ENCODE measurements at places on chromosomes 16 and 17.

GRCh38 chr16:79765901-79766394 is 165.4 kb upstream of the MAF start:
- no peak for DNase-seq

GRCh38 chr16:58836427-58836826 is 102.3 kb upstream of the GOT2 start:
- no peak for DNase-seq

GRCh38 chr17:4980644-4981216 is 6.7 kb downstream of the CAMTA2 start:
- peak; percentile 57 for DNase-seq

DNA sequence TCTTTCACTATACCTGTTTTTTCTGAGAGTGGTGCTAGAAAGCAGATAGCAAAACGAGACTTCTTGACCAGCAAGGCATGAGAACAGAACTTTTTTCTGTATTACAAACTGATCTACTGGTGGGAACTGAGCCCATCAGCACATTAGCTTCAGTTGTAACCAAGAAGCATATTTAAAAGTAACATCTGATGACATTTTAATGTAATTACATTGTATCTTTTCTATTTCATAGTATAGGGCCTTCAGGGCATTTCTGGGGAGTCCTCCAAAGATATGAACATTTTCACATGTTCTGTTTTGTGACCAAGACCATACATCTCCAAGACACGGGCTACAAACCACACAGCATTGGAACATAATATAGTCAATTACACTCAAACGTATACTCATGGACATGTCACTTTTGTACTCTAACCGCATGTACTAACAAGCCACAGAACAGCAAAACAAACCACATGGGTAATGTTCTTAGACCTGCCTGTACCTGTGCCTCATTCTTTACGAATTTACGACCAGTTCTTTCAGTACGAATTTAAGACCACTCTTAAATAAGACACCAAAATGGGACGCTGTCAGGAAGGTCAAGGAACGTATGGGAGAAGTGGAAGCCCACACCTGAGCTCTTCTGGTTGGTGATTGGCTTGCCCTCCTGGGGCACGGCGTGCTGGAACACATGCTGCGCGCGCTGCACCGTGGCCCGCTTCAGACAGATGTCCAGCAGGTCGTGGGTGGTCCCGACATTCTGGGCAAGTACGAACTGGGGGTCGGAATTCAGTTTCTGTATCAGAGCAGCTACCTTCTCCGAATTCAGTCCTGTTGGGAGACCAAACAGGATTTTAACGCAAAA is 825 bp downstream of the BLMH start:
- peak; percentile 30 for DNase-seq

DNA sequence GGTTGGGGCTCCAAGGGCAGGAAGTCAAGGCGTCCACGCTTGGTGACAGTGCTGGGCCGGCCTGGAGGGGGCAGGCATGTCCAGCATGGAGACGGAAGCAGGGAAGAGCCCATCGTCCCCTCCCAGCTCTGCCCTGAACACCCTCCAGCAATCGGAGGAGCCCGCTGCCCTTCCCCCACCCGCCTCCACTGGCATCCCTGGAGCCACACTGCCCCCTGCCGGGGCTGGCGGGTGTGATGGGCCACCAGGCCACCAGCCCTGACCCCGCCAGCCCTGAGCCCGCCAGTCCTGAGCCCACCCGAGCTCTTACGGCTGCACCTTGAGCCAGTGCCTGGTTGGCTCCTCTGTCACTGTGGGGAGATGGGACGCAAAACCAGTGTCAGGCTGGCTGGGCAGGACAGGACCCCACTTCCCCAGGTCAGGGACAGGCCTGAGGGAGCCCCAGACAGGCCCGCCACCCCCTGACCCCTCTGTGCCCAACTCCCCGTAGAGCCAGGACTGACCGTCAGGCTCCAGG is 4.1 kb upstream of the CDH15 start:
- DNase-seq: peak; percentile 92

DNA sequence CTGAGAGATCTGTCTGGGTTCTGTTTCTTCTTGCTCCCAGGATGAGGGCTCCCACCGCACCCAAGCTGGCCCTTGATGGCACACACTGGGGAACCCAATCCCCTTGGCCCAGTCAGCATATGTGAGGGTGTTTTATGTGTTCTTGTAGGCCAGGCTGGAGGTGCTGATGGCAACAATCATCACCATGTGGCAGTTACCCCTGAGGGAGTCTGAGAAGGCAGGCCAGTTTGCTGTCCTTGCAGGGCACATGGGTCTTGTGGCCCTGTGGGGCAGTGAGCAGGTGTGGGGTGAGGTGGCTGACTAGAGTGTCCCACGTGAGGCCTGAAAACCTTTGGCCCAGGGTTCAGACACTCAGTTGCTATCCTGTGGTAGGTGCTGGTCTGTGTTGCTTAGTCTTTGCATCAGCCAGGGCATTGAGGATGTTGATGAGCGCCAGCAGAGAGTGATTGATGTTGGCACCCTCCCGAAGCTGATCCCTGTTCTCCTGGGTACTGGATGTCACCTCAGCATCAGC is 2183.0 kb downstream of the TP53TG3F start:
- DNase-seq: no peak

- DNase-seq: no peak
These were observed 1.0 kb downstream of the ANTKMT start for GRCh38 chr16:721765-722540.

DNA sequence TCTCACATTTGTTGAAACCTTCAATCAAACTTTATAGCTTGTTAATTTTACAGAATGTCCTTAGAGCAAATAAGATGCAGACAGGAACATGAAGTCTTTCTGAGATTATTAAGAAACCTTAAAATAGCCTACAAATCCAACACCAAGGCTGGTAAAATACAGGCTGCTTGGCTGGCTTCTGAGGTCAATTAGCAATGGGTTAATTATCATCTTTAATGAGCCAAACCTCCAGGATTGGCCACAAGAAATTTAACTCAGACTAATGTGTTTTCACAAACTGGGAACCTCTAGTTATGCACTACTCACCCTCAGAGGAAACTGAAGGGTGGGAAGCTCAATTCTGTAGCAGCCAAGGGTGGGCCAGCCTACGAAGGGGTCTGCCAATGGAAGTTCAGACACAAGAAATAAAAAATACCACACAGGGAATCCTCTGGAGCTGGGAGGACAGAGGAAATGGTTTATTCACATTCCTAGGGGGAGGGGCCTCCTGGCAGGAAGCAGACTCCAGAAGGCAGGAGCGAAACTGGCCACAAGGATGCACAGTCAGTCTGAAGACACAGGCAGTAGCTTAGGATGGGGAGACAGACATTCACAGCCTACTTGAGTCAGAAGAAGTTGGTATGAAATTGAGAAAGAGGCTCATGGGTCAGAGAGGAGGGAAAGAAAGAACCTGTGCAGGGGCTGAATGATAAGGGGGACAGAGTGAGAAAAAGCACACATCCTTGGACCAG is 36.1 kb downstream of the HIC1 start:
- no peak for DNase-seq

- DNase-seq: peak; percentile 78
These were observed 20.8 kb upstream of the ZNF423 start for GRCh38 chr16:49876716-49877129.

DNA sequence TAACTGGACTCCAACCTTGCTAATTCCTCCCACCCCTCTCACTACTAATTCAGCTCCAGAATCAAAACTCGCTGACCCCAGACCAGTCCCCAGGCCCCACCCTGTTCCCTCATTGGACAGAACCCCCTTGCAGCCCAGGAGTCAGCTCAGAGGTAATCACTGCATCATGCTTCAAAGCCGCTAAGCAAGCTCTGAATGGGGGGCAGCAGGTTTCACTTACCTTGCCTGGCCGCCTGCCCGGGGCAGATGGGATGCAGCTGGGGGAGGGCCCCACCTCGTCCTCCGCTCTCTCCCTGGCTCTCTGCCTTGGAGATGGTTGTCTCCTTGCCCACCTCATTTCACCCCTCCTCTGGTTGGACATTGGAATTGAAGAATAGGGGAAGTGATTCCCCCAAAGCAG is 4.8 kb upstream of the NGFR start:
- no peak for DNase-seq

DNA sequence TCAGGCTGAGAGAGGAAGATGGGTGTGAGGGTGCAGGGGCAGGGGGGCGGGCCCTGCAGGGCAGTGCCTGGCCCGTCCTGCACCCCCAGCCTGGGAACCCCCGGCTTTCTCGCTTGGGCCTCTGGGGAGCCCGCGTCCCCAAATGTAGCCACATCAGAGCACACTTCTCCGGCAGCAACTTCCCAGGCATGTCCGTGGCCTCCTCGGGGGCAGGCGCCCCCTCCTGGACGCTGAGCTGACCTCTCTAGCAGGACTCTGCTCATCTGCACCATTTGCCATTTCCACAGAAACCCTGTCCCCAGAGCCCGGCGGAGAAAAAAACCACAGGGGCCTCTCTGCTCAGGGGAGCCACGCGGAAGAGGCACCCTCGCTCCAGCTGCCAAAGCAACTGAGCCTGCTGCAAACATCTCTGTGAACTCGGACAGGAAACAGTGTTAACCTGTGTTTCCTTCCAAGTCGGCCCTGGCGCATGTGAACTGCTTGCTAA is 63.4 kb downstream of the KLHDC4 start:
- DNase-seq: peak; percentile 78

- no peak for DNase-seq
These were observed 9.9 kb downstream of the ZFHX3 start for GRCh38 chr16:73037845-73038570.

DNA sequence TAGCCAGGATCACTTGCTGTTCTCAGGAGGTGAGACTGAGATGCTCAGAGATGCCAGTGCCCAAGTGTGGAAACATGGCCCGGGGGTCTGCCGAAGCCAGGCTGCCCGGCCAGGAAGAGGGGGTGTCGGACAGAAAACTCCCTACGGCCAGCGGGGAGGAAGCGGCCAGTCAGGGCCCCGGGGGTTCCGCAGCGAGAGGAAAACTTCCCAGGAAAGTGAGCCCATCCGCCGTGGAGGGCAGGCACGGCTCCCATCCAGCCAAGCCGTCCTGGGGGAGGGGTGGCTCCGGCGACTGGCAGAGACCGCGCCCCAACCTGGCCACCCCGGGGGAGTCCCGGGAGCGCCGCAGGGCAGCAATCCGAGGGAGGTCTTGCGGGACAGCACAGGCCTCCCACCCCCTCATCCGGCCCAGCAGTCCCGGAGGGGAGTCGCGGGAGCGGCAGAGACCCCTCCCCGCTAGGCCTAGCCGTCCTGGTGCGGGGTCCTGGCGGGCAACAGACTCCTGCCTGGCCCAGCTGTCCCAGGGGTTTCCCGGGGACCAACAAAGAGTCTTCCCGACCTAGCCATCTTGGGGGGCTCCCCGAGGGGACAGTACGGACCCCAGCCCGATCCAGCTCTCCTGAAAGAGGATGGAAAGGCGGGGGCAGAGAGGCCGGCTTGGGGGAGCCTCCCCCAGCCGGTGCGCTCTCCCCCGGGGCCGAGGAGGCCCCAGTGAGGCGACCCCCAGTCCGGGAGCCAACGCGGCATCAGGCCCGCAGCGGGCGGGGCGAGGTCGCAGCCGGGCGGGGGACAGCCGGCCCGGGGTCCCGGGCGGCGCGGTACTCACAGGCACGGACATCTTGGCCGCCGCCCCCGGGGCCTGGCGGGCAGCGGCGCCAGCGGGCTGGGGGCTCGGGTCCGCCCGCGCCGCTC is 13.8 kb upstream of the BCAR1 start:
- peak; percentile 69 for DNase-seq

DNA sequence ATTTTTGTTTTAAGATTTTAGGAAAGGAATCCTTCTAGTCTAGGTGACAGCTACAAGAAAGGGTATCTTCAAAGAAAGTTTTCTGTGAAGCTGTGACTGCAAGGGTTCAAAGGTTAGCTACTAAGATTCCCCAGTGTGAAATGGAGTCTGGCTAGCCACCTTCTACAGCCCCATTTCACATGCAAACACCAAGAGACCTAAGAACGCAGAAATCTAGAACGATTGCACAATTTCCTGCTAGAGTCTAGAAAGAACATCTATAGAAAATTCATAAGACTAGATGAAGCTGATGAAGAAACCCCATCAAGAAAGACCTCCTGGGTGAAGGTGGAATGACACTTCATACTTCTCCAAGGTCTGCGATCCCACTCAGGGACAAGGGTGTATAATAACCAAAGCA is 77.1 kb downstream of the STX8 start:
- no peak for DNase-seq

DNA sequence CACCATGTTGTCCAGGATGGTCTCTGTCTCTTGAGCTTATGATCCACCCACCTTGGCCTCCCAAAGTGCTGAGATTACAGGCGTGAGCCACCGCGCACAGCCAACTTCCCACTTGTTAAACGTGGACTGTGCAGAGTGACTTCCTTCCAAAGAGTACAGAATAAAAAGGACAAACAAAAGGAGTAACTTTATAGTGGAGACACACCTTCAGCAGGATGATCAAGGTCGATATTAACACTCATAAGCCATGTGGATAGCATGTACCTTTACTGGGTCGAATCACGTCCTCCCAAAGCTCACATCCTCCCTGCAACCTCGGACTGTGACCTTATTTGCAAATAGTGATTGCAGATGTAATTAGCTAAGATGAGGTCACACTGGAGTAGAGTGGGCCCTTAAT is 10.1 kb upstream of the ZFP1 start:
- DNase-seq: no peak

DNA sequence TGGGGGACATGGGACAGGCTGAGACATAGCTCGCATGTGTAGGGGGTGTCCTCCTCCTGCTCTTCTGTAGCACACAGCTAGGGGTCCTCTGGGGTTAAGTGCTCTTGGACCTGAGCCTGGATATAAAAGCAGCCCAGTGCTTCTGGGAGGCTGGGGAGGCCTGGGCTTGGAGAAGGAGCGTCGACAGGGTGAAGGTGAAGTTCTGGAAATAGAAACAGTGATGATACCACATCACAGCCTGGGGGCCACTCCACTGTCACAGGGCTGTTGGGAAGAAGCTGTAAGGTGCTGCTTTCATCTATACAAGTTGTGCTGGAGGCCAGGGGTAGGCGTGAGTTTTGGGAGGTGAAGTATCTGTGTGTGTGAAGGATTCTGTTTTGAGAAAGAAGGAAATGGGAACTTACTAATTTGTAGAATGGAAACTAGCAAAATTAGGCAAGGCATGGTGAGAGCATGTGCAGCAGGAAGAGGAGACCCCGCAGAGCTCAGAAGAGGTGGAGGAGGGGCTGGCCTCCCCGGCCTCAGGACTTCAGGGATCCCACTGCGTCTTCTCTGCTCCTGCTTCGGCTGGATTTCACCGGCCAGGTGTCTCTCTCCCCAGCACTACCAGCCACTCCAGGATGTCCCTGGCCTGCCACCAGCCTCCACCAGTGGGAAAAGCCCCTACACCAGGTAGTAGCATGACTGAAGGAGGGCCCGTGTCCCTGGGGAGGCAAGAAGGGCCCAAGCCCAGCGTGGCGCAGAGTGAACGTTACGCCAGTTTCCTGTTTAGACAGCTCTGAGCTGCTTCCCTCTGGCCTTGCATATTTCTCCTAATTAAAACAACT is 19.4 kb downstream of the PLCG2 start:
- DNase-seq: peak; percentile 53

Data from GM12892 (cell line).